ENCODE measurements at places on chromosomes 1 and 21.
A peak's percentile ranks its signal among the peaks of the same experiment; 100 is the strongest.

- no peak for DNase-seq
Measured at GRCh38 chr1:156622581-156623297, 3.5 kb downstream of the HAPLN2 start.

DNA sequence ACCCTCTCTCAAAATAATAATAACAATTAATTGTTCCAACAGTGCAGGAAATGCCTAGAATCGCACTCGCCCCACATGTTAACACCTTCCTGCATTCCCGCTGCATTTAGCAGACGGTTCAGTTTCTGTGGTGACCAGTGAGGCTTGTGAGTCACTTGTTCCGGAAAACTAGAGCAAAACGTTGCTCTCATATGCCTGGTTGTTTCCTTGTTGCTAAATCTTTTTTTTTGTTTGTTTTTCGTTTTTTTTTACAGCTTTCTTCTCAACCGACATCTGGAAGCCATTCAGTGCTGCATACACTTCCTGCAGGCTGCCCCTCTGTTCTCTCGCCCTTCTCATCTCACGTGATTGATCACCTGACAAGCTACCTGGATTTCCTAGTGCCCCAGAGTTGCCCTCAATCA, 56.9 kb upstream of the TMPRSS2 start:
- DNase-seq = no peak

DNA sequence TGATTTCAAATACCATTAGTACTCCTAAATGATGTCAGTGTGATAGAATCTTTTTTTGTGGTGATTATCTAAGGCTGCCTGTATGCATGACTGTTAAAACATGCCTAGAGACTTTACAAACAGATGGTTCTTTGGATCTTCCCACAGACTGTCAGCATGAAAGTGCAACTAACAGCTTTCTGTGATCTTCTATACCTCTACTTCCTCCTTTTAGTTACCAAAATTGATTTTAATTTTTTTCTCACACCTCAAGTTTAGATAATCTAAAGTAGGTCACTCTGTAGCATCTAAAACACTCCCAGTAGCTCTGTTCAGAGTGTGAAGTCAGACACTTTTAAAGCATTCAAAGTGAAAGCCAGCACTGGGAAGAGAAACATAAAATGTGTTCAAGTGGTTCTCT, 534.5 kb downstream of the PTPRC start:
- DNase-seq = no peak

- DNase-seq = no peak
Measured at GRCh38 chr1:165877940-165878556, 50.6 kb downstream of the UCK2 start.

- no peak for DNase-seq
Measured at GRCh38 chr1:245484176-245484575, 329.4 kb downstream of the KIF26B start.

DNA sequence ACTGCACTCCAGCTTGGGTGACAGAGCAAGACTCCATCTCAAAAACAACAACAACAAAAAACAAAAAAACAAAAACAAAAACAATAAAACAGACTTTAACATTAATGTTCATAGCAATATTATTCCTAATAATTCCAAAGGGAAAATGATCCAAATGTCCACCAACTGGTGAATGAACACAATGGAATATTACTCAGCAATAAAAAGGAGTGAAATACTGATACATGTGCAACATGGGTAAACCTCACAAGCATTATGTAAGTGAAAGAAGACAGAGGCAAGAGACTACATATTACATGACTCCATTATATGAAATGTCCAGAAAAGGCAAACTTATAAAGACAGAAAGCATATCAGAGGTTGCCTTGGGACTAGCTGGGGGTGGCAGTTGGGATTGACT, 6.1 kb upstream of the TTF2 start:
- DNase-seq = no peak

GRCh38 chr1:64864018-64864940, 102.1 kb downstream of the JAK1 start:
- peak; percentile 9 for DNase-seq
